Posterior vena cava (tissue), 2 donors: ENCODE measurements at places on chromosomes 6 and 20.

- no peak for DNase-seq
Observed at GRCh38 chr6:45896783-45897441, 118.7 kb downstream of the CLIC5 start.

GRCh38 chr6:116255246-116255800, 1.4 kb upstream of the TSPYL4 start:
- no peak for DNase-seq

DNA sequence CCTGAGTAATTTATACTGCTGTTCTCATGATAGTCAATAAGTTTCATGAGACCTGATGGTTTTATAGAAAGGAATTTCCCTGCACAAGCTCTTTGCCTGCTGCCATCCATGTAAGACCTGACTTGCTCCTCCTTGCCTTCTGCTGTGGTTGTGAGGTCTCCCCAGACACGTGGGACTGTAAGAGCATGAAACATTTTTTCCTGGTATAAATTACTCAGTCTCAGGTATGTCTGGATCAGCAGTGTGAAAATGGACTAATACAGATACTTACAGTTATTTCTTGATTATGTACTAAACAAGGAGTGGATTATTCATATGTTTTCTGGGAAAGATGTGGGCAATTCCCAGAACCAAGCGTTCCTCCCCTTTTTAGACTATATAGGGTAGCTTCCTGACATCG, 1.9 kb upstream of the TRIM38 start:
- DNase-seq = no peak

GRCh38 chr20:18263723-18264122, 24.6 kb upstream of the ZNF133 start:
- DNase-seq = no peak

- DNase-seq = peak; percentile 49
Observed at GRCh38 chr6:158524311-158524710, 35.6 kb upstream of the TMEM181 start.

DNA sequence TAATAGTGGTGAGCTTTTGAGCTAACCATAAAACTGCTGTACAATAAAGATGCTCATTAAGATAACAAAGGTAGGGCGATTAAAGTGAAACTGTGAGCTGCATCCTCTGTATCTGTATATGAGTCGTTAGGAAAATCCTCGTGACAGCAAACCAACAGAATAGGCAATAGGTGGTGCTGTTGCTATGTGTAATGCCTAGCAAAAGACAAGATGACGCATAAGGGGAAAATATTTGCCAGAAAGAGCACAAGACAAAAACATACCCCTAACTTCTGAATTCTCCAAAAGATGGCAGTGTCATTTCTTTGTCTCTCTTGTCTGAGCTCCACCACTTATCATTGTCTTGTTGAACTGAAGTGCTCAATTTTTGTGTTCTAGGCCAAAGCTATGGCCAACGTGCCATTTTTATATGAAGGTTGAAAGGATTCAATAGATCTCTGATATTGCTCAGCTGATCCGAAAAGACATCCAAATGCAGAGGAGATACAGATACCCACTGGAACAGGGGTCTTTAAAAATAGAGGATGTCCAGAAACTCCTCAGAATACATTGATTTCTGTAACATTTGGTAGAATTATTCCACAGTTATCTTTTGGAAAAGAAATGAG, 56.3 kb upstream of the ANKEF1 start:
- DNase-seq = no peak

DNA sequence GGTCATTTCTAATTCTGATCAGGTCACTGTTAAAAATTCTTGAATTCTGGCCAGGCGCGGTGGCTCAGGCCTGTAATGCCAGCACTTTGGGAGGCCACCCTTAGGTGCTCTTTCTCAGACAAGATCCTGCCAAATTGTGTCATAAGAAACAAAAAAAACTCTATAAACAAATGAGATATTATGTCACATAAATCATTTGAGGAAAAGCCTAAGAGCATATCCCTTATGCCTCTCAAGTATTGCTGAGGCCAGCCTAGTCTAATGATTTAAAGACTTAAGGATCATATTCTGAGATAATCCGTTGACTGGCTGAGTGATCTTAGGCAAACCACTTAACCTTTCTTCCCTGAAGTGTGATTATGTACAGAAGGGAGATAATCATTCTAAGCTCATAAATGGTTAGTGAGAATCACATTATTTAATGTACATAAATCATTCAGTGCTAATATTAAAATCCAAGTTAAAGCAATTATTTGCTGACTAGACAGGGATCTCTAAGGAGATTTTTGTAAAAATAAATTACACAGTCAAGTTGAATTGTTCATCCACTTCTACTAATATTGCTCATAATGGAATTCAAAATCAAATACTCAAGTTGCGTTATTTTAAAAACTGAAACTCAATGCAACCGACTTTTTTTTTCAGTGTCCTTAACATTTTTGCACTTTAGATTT, 365.4 kb downstream of the PHF3 start:
- DNase-seq = no peak

- no peak for DNase-seq
Observed at GRCh38 chr20:53002786-53003185, 30.6 kb downstream of the TSHZ2 start.

DNA sequence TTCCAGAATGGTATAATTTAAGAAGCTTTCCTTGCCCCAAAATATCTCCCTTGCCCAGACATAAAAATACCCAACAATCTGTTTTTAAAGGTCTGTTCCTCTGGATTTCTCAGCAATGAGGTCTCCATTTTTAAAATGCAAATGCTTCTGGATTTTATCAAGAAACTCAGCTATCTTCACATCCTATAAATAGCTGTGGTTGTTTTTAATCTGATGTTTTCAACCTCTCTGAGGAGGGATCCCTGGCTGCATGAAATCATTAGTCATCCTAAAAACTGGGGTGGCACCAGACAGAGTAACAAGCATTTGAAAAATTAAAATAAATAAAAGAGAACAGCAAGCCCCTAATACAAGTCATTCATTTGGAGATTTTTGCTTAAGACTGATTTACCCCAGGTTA, 168.5 kb upstream of the ID4 start:
- DNase-seq = no peak

- DNase-seq = no peak
Observed at GRCh38 chr6:88958842-88959241, 4.6 kb downstream of the RNGTT start.

DNA sequence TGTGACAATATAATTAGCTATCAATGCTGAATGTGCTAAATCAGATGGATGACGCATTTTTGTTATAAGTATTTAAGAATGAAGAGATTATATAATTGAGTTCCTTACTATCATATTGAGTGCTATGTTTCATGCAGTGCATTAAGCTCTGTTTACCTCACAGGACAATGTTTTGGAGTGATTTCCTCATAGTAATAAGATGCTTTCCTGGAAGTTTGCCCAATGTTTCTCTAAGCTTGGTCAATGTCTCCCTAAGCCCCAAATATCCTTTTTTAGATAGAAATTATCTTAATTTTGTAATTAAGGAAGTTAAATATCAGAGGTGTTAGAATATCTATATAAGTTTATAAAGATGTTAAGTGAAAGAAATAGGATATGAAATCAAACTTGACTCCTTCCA, 489.6 kb downstream of the MMUT start:
- no peak for DNase-seq

DNA sequence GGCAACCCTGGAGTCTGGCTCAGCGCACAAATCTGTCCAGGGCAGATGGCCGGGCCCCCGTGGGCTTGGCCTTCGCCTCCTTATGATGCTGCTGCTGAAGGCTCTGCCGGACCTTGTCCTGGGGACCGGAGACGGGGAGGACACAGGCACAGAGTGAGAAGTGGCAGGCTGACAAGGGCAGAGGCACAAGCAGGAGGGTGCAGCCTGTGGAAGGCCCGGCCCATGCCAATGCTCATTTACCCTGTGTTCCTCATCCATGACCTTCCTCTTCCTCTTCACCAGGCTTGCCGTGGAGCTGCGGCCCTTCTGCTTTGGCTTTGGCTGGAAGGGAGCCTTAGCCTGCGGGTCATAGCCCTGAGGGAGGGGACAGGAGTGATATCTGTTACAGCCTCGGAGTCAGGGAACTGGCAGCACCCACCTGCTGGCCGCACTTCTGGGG, 2.4 kb downstream of the B3GALT4 start:
- no peak for DNase-seq

GRCh38 chr6:57141451-57142177, 30.5 kb upstream of the BAG2 start:
- DNase-seq = no peak

GRCh38 chr6:93468291-93468690, 48.9 kb upstream of the EPHA7 start:
- no peak for DNase-seq

GRCh38 chr20:44504402-44505307, 17.2 kb downstream of the SERINC3 start:
- no peak for DNase-seq

DNA sequence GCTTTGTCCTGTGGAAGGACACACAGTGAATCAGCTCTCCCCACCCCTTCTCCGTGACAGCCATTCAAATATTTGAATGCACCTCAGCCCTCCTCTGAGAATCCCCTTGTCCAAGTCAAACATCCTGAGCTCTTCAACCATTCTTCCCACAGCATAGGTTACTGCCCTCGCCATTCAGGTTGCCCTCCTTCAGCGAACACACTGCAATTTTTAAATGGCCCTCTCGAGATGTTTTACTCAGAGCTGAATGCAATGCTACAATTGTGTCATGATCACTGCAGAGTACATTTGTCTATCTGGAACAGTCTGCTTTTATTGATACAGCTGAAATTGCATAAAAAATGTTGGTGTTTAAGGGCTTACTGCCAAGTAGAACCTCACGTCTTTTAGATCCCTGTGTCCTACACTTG, 48.9 kb downstream of the SLC2A12 start:
- no peak for DNase-seq

GRCh38 chr6:37239950-37240713, 17.4 kb upstream of the TBC1D22B start:
- DNase-seq = peak; percentile 97

DNA sequence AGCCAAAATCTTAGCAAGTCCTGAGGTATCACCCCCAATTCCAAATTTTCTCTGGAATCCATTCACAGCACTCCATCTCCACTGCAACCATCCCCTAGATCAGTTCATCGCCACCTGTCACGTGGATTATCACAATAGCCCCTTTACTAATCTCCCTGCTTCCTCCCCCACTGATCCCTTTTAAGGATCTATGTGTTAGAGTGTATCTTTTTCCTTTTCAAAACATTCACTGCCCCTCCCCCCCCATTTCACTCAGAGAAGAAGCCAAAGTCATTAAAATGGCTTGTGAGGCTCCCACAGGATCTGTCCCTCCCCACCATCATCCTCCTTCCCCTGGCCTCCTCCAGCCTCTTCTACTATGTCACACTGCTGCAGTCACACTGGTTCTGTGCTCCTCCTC, 18.4 kb upstream of the SPAG4 start:
- DNase-seq = no peak

- no peak for DNase-seq
Observed at GRCh38 chr6:131443514-131443913, 129.5 kb upstream of the ARG1 start.

GRCh38 chr6:273551-274058, 18.7 kb upstream of the DUSP22 start:
- no peak for DNase-seq

- no peak for DNase-seq
Observed at GRCh38 chr20:49916146-49917002, 1.0 kb upstream of the SPATA2 start.

- no peak for DNase-seq
Observed at GRCh38 chr6:14072084-14072483, 45.5 kb upstream of the CD83 start.
